ENCODE measurements at places on chromosomes 7 and 10. TPM values are rescaled to one million over a fixed set of nuclear protein-coding genes. Genes with fewer than 3 reads are reported as not detected.
A peak's percentile ranks its signal among the peaks of the same experiment; 100 is the strongest.

Gene NPTX2
- total RNA-seq = 0.53 TPM

Gene ACSL5
- 0.76 TPM for total RNA-seq

Gene PPIF
- 42.7 TPM for total RNA-seq

Gene NCF1
- total RNA-seq = not detected

Gene CACNB2
- total RNA-seq = not detected

DNA sequence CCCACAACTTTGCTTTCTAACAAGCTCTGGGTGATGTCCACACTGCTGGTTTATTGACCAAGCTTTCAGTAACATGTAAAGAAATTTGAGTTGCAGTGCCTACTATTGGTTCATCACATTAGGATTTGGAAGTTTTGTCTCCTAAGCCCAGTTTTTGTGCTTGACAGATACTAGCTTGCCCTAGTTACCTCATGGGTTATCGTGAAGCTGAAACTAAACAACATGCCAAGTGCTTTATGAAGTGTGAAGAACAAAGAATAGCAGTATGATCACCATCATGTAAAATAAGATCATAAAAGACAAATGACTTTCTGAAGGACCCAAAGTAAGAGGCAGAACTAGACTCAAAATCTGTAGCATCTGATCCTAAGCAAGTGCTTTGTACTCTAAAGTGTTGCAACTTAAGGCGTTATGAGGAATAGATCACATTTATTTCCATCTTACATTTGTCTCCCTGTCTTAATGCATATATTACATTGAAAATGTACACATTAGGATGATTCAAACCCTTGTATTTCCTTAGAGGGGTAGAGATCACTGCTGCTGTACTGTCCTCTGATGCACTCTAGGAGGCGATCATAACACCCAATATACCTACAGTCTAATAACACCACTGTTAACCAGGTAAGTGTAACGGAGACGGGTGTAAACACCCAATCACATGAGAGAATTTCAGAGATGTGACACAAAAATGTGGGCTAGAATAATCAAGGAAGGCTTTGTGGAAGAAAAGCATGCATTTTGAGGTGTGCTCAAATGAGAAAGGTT, 71.3 kb downstream of the NRCAM start:
- H3K36me3 ChIP-seq = peaks cover 2% of the 10 kb centered on the region
- peaks cover 20% of the 10 kb centered on the region for H3K4me1 ChIP-seq
- no peaks in the 10 kb centered on the region for H3K27me3 ChIP-seq
- H3K27ac ChIP-seq = no peak overlapping the region

DNA sequence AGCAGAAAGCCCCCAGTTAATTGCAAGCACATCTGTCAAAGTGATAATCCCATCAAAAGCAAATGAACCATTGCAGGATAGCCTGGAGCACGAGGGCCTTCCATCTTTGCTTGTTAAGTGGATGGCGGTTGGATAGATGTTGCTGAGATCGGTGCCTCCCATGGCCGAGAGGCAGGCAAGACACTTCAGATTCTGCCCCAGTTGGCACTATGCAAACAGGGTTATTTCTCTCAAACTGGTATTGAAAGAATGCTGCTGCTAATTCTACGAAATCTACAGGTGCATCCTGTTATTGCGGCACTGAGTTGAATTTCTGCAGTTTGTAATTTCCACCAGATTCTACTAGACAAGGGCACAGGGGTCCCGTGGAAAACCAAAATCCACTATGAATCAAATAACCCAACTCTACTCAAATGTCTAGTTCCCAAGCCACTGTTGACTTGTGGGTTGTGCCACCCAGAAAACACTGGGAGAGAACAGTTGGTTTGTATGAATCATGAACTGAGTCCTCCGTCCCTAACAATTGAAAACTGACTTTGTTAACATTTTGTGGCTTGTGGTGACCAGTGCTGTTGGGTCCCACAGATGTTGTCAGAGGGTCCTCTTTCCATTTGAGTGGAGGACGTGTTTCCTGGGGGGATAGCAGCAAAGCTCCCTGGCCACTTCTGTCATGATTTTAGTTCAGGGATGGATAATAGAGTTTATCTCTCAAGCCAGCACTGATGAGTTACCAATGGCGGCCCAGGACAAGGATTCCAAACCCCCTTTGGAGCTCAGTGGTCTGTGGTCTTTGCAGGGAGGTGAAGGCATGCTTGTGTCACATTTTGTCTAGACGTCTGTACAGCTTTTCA, 7.1 kb upstream of the IL2RA start:
- no peaks in the 10 kb centered on the region for H3K4me1 ChIP-seq
- H3K4me3 ChIP-seq = no peak overlapping the region
- DNase-seq = peak; percentile 16
- H3K36me3 ChIP-seq = no peaks in the 10 kb centered on the region
- H3K27me3 ChIP-seq = peaks cover 6% of the 10 kb centered on the region

DNA sequence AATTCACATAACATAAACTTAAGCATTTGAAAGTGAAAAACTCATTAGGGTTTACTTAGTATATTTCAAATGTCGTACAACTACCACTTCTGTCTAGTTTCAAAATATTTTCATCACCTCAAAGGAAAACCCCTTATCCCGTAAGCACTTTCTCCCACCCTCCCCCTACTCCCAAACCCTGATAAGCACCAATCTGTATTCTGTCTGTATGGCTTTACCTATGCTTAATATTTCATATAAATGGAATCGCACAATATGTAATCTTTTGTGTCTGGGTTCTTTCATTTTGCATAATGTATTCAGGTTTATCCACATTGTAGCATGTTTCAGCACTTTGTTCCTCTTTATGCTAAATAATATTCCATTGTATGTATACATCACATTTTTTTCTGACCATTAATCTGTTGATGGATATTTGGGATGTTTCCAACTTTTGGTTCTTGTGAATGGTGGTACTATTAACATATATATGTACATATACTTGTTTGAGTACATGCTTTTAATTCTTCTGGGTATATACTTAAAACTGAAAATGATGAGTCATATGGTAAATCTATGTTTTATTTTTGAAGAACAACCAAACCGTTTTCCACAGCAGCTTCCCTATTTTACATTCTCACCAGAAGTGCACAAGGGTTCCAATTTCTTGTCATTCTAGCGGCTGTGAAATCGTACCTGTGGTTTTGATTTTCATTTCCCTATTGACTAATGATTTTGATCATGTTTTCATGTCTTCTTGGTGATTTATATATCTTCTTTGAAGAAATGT, 6.2 kb upstream of the STARD3NL start:
- DNase-seq = no peak
- H3K4me1 ChIP-seq = no peaks in the 10 kb centered on the region
- H3K27me3 ChIP-seq = peaks cover 6% of the 10 kb centered on the region
- H3K36me3 ChIP-seq = no peaks in the 10 kb centered on the region

- no peaks in the 10 kb centered on the region for H3K4me1 ChIP-seq
- H3K27ac ChIP-seq = no peak overlapping the region
- DNase-seq = no peak
- no peak overlapping the region for H3K4me3 ChIP-seq
- H3K27me3 ChIP-seq = no peaks in the 10 kb centered on the region
Measured at GRCh38 chr7:108345710-108346336, 110.4 kb downstream of the NRCAM start.

- H3K27me3 ChIP-seq = no peaks in the 10 kb centered on the region
- DNase-seq = no peak
- peaks cover 11% of the 10 kb centered on the region for H3K4me1 ChIP-seq
Measured at GRCh38 chr7:83149466-83149865, 13.2 kb downstream of the PCLO start.

Data from endothelial cell of umbilical vein (primary cell).